ENCODE measurements at places on chromosomes 3 and 15. TPM values are rescaled to one million over a fixed set of nuclear protein-coding genes. Genes with fewer than 3 reads are reported as not detected.

The TRPM1 gene
- total RNA-seq: 1.8 TPM

DNA sequence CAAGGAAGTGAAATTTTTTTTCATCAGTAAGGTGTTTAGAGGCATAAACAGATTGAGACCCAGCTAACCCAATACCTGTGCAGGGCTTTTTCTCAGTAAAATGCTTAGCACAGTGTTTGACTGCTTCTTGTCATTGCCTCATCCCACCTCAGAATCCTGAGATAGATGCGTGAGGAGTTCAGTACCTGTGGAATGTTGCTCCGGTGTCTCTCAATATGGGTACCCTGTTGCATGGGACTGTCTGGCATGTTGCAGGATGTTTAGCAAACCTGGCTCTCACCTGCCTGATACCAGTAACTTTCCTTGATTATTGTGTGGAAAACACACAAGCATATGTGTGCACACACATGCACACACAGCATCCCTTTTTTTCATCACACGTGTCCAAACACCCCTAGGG is 128.4 kb downstream of the MCTP2 start:
- no peak for DNase-seq

DNA sequence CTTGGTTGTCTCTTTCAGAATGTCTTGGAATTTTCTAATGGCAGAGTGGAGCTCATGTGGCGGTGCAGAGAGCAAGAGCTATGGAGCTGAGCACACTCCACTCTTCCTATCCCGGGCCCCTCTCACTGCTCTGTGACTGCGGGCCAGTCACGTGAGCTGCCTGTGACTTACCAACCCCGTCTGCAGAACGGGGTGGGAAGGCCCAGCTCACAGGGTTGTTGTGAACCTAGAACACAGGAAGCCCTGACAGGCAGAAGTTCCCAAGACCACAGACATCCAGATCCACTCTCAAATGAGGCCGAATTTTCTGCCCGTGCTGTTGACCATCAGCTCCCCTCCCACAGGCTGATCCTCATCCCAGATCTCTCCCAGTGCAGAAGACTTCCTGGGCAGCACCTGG is 35.5 kb upstream of the PLXNA1 start:
- no peak for DNase-seq

The SLCO3A1 gene
- 13.2 TPM for total RNA-seq
